ENCODE measurements at places on chromosomes 11 and 22.

GRCh38 chr11:10608584-10608983, 40.1 kb upstream of the LYVE1 start:
- DNase-seq = no peak

- no peak for DNase-seq
Observed at GRCh38 chr11:29957431-29957830, 59.4 kb downstream of the KCNA4 start.

DNA sequence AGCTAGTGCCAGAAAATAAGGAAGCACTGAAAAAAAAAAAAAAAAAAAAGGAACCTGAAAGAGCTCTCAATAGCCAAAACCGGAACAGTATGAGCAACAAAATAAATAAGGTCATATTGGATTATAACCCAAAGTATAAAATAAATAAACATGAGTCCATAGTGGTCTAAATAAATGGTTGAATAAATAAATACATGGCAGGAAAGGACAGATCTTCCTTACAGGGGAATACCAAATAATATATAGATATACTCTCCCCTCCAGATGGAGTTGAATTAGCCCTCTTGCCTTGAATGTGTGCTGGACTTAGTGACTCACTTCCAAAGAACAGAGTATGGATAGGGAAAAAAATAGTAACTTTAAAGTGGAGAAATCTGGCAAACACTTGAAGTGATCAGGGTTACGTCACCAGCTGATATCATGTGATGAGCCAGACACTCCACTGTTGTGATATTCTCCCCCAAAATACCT, 14.3 kb upstream of the ARRB1 start:
- DNase-seq = peak; percentile 51

DNA sequence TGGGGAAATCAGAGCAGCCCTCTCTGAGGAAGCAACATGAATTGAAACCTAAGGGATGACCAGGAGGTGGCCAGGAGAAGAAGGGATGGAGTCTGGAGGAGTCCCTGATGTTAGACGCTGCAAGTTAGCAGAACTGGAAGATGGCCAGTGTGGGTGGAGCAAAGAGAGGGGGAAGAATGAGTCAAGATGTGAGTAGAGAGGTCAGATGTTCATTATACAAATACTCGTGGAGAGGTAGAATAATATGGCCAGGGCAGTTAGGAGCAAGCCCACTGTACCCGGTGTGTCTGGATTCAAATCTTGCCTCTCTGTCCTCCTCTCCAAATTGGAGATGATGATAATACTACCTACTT, 242.0 kb downstream of the TENM4 start:
- peak; percentile 23 for DNase-seq

DNA sequence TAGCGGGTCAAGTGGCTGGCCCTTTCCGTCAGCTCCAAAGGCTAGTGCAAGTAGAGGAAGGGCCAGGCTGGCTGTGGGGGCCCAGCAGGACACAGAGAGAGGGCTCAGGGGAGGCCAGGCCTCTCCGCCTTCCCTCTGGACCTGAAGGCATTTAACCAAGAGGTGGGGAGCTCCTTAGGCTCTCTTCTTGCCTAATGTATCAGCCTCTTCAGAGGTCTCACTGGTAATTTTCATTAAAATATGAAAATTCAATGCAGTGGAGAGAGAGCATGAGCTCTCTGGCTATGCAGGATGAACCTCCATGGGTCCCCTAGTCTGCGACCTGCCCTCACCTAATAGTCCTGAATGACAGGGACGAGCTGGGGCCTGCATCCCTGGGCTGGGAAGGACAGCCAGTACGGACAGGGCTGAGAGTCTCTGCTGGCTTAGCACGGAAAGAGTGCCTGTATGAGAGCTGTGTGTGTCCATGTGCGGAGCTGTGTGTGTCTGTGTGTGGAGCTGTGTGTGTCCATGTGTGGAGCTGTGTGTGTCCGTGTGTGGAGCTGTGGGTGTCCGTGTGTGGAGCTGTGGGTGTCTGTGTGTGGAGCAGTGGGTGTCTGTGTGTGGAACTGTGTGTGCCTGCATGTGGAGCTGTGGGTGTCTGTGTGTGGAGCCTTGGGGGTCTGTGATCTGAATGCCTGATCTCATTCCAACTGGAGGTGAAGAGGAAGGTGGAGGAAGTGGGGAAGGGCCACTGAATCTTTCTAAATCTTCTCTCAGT, 2.4 kb downstream of the ALX4 start:
- no peak for DNase-seq

- DNase-seq = no peak
Observed at GRCh38 chr11:70532066-70532440, 133.7 kb downstream of the CTTN start.

- DNase-seq = no peak
Observed at GRCh38 chr11:45272701-45273100, 13.4 kb downstream of the SYT13 start.

- DNase-seq = no peak
Observed at GRCh38 chr11:130315354-130315970, 745 bp upstream of the ZBTB44 start.

DNA sequence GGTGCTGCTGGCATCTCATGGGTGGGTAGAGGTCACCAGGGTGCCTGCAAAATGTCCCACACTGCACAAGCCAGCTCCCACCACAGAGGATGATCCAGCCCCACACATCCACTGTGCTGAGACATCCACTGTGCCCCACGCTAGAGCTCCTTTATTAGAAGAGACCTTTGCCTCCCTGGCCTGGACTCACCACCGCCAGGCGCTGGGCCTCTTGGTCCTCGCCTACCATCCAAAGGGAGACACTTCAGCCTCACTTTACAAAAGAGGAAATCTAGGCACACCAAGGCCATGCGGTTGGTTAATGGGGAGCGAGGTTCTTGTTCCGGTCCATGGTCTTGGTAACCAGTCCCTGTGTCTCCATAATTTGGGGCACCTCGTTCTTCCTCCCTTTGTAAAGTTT, 3.4 kb upstream of the ANO1 start:
- no peak for DNase-seq

DNA sequence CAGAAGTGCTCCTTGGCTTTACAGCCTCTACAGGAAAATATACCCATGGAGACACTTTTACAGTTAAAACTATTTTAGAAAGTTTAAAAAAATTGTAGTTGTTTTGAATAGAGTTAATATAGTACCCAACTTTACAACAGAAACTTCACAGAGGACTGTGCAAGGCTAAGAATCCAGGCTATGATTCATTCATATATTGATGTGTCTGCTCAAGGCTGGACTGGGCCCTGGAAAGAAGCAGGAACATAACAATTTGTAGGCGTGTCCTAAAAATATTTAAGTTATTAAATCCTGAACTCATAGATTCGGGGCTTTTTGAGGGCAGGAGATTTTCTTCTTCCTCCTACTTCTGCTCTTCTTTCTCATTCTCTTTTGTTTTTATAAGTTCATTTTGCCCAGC, 291.5 kb upstream of the CCDC179 start:
- no peak for DNase-seq

DNA sequence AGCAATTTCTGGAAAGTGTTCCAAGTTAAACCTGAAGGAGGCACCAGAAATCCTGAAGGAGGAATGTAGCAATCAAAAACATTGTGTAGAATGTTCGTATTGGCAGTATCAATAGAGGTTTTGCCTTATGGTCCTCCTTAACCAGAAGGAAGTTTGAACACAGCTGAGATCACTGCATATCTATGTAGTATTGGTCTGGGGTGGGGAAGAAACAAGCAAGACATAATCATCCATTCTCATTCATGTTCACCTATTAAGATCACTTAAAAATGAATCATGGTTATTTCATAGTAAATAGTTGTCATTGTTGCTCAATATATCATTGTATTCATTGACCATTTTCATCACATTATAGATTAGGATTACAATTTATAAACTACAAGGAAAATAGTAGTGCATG, 160.5 kb downstream of the DDX10 start:
- DNase-seq = peak; percentile 4

GRCh38 chr11:16117989-16118756, 238.2 kb downstream of the SOX6 start:
- DNase-seq = no peak

GRCh38 chr11:44690651-44691050, 36.1 kb upstream of the TSPAN18 start:
- no peak for DNase-seq
